Lower lobe of right lung (tissue), 2 donors: ENCODE measurements at places on chromosomes 3 and 15. TPM values are rescaled to one million over a fixed set of nuclear protein-coding genes. Genes with fewer than 3 reads are reported as not detected.

- no peak overlapping the region for H3K27ac ChIP-seq
- no peaks in the 10 kb centered on the region for H3K36me3 ChIP-seq
- H3K4me3 ChIP-seq, result no peak overlapping the region
- H3K4me1 ChIP-seq, result no peaks in the 10 kb centered on the region
- no peaks in the 10 kb centered on the region for H3K27me3 ChIP-seq
Measured at GRCh38 chr3:150697646-150698045, 6.1 kb downstream of the ERICH6 start.

GRCh38 chr15:44136991-44137477 is 58.0 kb downstream of the FRMD5 start:
- H3K27me3 ChIP-seq, result no peaks in the 10 kb centered on the region
- H3K27ac ChIP-seq, result no peak overlapping the region
- H3K4me1 ChIP-seq, result no peaks in the 10 kb centered on the region
- DNase-seq, result no peak
- no peak overlapping the region for H3K4me3 ChIP-seq
- H3K36me3 ChIP-seq, result no peaks in the 10 kb centered on the region

DNA sequence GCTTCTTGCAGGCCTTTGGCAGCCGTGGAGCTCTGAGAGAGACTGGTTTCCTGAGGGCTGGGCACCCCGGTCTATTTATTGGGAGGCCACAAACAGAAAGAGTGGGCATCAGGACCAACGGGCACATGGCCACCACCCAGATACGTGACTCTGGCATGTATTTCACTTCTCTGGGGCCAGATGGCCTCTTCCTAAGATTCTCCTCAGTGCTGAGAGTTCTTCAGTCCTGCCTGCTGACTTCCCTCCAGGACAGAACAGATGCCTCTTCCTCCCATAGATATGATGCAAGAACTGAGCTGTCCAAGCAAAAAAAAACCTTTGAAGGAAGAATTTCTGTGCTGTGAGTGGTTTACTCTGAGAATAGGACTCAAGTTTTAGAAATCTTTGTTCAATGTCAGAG is 107.7 kb downstream of the IGF2BP2 start:
- H3K36me3 ChIP-seq, result no peaks in the 10 kb centered on the region
- no peak overlapping the region for H3K4me3 ChIP-seq
- no peaks in the 10 kb centered on the region for H3K27me3 ChIP-seq
- peaks cover 14% of the 10 kb centered on the region for H3K4me1 ChIP-seq

DNA sequence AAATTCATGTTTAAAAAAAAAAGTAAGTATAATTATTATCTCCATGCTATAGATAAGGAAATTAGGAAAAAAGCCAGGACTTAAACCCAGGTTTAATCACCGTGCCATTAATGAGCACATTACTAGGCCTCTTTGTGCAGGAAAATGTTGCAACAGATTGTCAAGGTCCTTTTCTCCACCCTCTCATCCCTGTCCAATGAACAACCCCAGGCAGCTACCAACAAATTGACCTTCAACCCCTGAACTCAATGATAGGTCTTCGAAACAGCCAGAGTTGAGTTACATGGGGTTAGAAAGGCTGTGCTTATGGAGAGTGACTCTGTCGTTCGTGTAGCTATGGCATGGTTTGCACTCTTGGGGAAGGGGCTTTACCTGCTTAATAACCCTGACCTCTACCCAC is 84.2 kb upstream of the CTNNB1 start:
- H3K4me1 ChIP-seq, result peaks cover 23% of the 10 kb centered on the region
- no peaks in the 10 kb centered on the region for H3K36me3 ChIP-seq
- no peaks in the 10 kb centered on the region for H3K27me3 ChIP-seq
- H3K27ac ChIP-seq, result no peak overlapping the region

GRCh38 chr3:54988838-54989630 is 61.2 kb upstream of the LRTM1 start:
- H3K27me3 ChIP-seq, result no peaks in the 10 kb centered on the region
- DNase-seq, result no peak
- H3K4me3 ChIP-seq, result no peak overlapping the region
- peaks cover 29% of the 10 kb centered on the region for H3K4me1 ChIP-seq
- H3K36me3 ChIP-seq, result no peaks in the 10 kb centered on the region

DNA sequence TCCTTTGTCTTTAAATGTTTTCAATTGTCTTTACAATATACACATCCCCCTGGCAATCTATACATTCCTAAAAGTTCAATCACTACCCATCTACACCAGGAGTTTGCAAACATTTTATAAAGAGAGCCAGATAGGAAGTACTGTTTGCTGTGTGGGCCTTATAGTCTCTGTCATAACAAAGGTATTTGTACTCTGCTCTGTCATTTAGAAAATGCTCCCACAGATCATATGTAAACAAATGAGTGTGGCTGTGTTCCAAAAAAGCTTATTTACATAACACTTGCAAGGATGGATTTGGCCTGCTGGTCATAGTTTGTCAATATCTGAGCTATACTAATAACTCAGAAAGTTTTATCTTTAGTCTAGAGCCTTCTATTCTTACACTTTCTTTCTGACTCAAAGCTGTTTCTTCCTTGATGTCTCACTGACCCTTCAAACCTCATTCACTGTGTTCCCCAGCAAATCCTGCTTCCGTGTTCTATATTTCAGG is 511.9 kb downstream of the GBE1 start:
- H3K36me3 ChIP-seq, result no peaks in the 10 kb centered on the region
- no peak overlapping the region for H3K27ac ChIP-seq
- H3K4me1 ChIP-seq, result no peaks in the 10 kb centered on the region
- DNase-seq, result no peak
- no peaks in the 10 kb centered on the region for H3K27me3 ChIP-seq

DNA sequence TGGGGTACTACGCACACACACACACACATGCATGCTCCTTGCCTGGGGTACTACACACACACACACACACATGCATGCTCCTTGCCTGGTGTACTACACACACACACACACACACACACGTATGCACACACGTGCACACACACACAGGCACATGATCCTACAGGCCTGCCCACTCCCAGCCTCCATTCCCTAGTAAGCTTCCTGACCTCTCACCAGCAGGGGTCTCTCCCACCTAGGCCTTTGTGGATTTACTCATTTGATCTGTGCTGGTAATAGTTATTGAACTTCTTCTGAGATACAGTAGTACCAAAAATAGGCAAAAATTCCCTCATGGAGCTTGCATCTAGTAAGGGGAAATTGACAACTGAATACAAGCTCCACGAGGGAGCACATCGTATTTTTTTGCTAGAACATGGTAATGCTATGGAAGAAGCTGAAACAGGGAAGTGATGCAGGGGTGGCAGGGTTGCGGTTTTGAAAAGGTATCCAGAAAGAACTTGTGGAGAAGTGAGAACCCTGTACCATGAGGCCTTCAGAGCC is 19.1 kb downstream of the TTC21A start:
- no peak overlapping the region for H3K4me3 ChIP-seq
- H3K36me3 ChIP-seq, result no peaks in the 10 kb centered on the region
- no peaks in the 10 kb centered on the region for H3K27me3 ChIP-seq
- DNase-seq, result peak; percentile 52

DNA sequence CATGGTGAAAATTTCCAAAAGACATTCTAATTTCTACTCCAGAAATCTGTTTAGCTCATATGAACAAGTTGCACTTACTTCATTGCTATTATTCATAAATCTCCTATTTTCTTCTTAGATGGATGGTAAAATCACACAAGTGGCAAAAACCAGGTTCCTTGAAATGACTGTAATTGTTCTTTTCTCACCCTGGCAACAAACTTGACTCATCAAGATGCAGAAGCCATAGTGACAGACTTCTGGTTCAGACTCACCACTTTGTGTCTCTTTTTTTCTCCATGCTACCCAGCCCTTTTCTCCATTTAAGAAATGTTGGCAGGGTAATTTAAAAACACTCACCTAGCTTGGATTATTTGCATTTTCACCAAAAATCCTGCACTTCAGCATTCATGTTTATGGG is 82.1 kb downstream of the LRRC28 start:
- no peak for DNase-seq
- H3K27ac ChIP-seq, result no peak overlapping the region
- H3K27me3 ChIP-seq, result no peaks in the 10 kb centered on the region
- no peaks in the 10 kb centered on the region for H3K4me1 ChIP-seq

DNA sequence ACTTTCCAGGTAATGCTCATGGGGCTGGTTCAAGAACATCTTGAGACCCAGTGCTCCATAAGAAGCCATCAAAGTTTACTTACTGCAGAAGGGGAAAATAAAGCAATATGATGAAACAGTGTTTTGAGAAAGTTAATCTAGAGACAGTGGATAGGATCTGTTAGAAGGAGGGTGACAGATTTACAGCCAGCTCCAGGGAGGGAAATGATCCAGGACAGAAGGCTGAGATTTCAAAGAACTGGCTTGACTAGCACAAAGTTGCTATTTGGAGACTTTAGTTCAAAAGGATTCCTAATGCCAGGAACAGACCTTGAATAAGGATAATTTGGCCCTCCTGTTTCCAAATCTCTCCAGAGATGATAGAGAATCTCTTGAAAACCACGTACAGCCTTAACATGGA is 166.5 kb upstream of the NECTIN3 start:
- H3K27ac ChIP-seq, result no peak overlapping the region
- no peaks in the 10 kb centered on the region for H3K4me1 ChIP-seq
- H3K4me3 ChIP-seq, result no peak overlapping the region
- H3K27me3 ChIP-seq, result no peaks in the 10 kb centered on the region
- no peaks in the 10 kb centered on the region for H3K36me3 ChIP-seq

GRCh38 chr3:106121491-106122289 is 252.9 kb upstream of the CBLB start:
- H3K4me3 ChIP-seq, result no peak overlapping the region
- no peaks in the 10 kb centered on the region for H3K4me1 ChIP-seq
- no peaks in the 10 kb centered on the region for H3K36me3 ChIP-seq
- no peaks in the 10 kb centered on the region for H3K27me3 ChIP-seq
- no peak overlapping the region for H3K27ac ChIP-seq

GRCh38 chr3:36693670-36694069 is 70.7 kb downstream of the DCLK3 start:
- no peaks in the 10 kb centered on the region for H3K4me1 ChIP-seq
- no peaks in the 10 kb centered on the region for H3K27me3 ChIP-seq
- DNase-seq, result no peak
- H3K27ac ChIP-seq, result no peak overlapping the region
- no peak overlapping the region for H3K4me3 ChIP-seq

GRCh38 chr15:68430471-68431036 is 1.4 kb downstream of the ITGA11 start:
- H3K36me3 ChIP-seq, result no peaks in the 10 kb centered on the region
- peaks cover 10% of the 10 kb centered on the region for H3K4me1 ChIP-seq
- peaks cover 35% of the 10 kb centered on the region for H3K27me3 ChIP-seq

- H3K27me3 ChIP-seq, result peaks cover 17% of the 10 kb centered on the region
- no peak overlapping the region for H3K4me3 ChIP-seq
Measured at GRCh38 chr3:127162947-127163645, 29.8 kb upstream of the PRR23E start.

- DNase-seq, result no peak
- no peak overlapping the region for H3K4me3 ChIP-seq
- H3K27ac ChIP-seq, result no peak overlapping the region
- H3K36me3 ChIP-seq, result peaks cover 100% of the 10 kb centered on the region
Measured at GRCh38 chr3:53187430-53187829, 26.4 kb downstream of the PRKCD start.

- no peaks in the 10 kb centered on the region for H3K27me3 ChIP-seq
- no peak overlapping the region for H3K4me3 ChIP-seq
- no peak overlapping the region for H3K27ac ChIP-seq
- H3K36me3 ChIP-seq, result no peaks in the 10 kb centered on the region
Measured at GRCh38 chr3:101942356-101942755, 93.0 kb downstream of the NFKBIZ start.

GRCh38 chr3:67515778-67516177 is 138.6 kb downstream of the SUCLG2 start:
- H3K4me3 ChIP-seq, result no peak overlapping the region
- H3K36me3 ChIP-seq, result peaks cover 61% of the 10 kb centered on the region
- H3K27ac ChIP-seq, result no peak overlapping the region
- H3K27me3 ChIP-seq, result no peaks in the 10 kb centered on the region

The PRICKLE2 gene
- 43.5 TPM for total RNA-seq

The QRICH1 gene
- total RNA-seq, result 85.4 TPM

The SLCO2A1 gene
- total RNA-seq, result 204 TPM
